DMS53 (cell line): ENCODE measurements at places on chromosomes 7 and 10.

DNA sequence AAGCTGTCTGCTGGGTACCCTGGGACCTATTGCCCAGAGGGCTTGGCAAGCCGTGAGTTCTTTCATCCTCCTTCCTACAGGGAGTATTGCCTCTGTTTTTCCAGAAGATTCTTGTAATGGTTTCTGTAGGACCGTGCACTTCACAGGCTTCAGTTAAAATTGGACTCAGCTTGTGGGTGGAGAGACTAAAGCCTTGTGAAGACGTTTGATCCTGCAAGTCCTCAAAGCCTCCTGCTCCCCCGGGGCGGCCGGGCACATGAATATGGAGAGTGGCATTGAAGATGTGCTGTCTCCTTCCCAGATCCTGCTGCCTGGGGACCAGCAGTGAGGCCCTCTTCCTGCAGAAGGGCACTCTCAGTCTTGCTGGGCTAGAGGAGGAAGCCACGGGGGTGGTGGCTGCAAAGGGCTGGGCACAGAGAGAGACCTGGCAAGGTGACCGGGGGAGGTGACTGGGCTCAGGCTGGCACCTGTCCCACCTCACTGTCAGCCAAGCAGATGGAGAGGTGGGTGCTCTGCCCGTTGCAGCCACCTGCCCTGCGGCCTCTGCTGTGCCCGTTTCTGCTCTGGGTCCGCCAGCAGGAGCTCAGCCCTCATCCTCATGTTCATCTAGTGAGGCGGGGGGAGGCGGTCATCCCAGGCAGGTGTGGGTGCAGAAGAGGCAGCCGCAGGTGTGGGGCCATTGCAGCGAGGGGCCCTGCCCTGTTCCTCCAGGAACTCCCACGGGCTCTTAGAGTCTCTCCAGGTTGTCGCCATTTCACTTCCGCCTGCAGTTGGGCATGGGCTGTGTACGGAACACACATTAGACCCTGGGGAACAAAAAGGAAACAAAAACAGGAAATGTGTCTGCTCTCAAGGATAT, 55.7 kb downstream of the TMEM209 start:
- peak; percentile 91 for DNase-seq

- DNase-seq = no peak
Measured at GRCh38 chr10:91444211-91445182, 34.4 kb downstream of the HECTD2 start.

DNA sequence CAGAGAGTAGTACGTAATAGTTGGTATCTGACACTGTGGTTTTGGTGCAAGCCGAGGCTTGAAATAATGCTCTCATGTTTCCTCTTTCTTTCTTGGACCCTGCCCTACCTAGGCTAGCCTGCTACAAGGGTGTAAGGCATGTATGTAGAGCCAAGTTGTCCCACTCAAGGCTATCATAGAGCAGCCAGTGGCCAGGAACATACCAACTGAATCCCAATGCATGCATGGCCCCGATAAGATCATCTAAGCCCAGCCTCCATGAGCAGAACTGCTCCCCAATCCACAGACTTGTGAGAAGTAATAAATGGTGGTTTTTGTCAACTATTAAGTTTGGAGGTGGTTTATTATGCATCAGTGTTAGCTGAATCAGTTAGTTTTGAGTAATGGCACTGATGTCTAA, 250.2 kb downstream of the SH2D4B start:
- no peak for DNase-seq

DNA sequence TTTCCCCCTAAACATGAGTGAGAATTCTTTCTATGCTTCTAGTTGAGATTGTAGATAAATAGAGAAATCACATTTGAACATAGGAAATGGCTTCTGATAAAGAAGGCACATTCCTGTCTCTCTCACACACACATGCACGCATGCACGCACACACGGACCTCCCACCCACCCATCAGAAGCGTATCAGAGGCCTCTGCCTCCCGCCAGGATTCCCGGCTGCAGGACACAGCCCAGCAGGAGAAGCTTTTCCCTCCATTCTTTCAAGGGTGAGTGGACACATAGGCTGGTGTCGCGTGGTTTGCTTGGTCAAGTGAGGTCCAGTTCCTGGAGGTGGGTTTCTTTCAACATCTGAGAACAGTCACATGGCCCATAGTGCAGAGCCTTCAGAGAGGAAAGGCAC, 34.2 kb downstream of the KLF6 start:
- DNase-seq = no peak

GRCh38 chr10:116974456-116975005, 30.5 kb downstream of the SHTN1 start:
- DNase-seq = no peak

DNA sequence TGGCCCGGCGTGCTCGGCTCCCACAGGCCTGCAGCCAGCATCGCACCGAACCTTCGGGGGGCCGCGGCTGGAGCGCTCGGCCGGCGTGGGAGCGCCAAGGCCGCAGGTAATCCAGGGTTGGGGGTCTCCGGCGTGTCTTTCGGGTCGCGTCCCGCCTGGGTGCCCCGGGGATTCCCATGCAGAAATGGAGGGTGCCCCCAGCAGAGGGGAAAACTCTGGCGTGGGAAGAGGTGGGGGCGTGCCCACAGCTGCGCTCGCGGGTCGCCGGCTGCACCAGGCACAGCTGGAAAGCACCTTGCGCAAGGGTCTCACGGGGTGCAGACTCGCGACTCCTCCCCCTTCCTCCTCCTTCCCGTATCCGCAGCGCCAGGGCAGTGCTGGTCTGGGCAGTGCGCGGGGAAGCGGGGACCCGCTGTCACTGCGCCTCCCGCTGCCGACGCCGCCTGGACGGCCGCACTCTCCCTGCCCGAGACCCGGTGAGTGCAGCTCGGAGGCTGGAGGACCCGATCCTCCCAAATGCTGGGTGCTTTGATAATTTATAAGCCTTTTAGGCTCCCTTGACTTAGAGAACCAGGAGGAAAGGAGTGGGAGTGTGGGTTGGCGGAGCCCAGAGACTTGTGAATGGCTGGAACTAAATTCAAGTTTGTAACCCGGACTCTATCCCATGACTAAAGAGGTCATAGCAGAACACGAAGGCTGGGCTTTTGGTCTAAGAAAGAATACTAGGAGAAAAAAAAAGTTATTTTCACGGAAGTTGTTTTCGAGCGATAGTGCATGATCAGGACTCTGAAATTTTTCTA, 489 bp downstream of the MAP3K8 start:
- DNase-seq = peak; percentile 81

GRCh38 chr7:2863461-2864066, 19.5 kb upstream of the GNA12 start:
- peak; percentile 87 for DNase-seq

GRCh38 chr7:138900035-138900828, 81.0 kb downstream of the KIAA1549 start:
- DNase-seq = no peak

GRCh38 chr10:118737603-118738302, 17.0 kb downstream of the CACUL1 start:
- peak; percentile 7 for DNase-seq

- no peak for DNase-seq
Measured at GRCh38 chr7:131767591-131767990, 211.2 kb upstream of the PODXL start.

- DNase-seq = no peak
Measured at GRCh38 chr10:73588656-73589055, 2.5 kb downstream of the USP54 start.

DNA sequence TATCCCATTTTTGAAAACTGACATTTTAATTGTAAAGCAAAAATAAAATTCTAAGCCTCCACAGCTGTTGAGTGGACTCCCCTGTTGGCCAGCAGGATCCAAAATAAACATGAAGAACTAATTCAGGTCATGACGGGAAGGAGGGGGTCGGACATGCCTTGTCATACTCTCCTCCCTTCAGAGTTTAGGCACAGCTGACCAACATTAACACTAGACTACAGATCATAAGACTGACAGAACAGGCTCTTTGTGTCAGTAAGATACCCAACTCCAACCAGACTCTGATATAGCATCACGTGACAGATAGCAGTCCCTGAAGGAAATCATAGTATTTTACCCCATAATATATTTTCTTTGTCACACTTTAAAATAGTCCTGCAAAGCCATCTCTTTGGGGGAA, 20.9 kb upstream of the ZNF12 start:
- no peak for DNase-seq
